ENCODE measurements at places on chromosomes 5 and 9.

GRCh38 chr9:17800418-17800817 lies 221.6 kb downstream of the SH3GL2 start:
- DNase-seq, result no peak

DNA sequence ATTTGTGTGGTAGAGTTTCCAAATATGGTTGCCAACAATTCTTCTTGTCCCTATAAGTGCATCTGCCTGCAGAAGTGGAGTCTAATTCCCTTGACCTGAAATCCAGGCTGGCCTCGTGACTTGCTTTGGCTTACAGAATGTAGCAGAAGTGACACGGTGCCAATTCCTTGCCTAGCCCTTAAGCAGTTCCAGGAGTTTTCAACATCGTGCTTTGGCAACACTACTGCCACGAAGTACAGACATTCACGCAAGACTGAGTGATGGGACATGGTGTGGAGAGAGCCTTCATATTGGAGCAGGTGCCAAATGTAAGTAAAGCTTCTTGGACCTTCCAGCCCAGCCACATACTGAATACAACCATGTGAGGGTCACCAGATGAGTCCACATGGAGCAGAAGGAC lies 92.9 kb upstream of the NEK6 start:
- no peak for DNase-seq

- no peak for DNase-seq
Observed at GRCh38 chr9:33044677-33045282, 19.7 kb downstream of the DNAJA1 start.

GRCh38 chr5:133029416-133029815 lies 3.1 kb upstream of the ZCCHC10 start:
- no peak for DNase-seq

GRCh38 chr5:18802336-18802735 lies 1168.1 kb downstream of the TAF11L14 start:
- DNase-seq, result no peak

GRCh38 chr5:151740336-151740942 lies 18.0 kb downstream of the ATOX1 start:
- no peak for DNase-seq

GRCh38 chr5:98913911-98914310 lies 14.9 kb downstream of the CHD1 start:
- no peak for DNase-seq

- no peak for DNase-seq
Observed at GRCh38 chr5:20276959-20277263, 288.9 kb upstream of the CDH18 start.

GRCh38 chr5:456351-457194 lies 13.6 kb downstream of the EXOC3 start:
- DNase-seq, result peak; percentile 67
